ENCODE measurements at places on chromosomes 16 and 17.

GRCh38 chr16:49857423-49858181 is 1.7 kb upstream of the ZNF423 start:
- peak; percentile 60 for DNase-seq

- no peak for DNase-seq
Measured at GRCh38 chr17:59634632-59635541, 15.2 kb downstream of the CLTC start.

- DNase-seq, result no peak
Measured at GRCh38 chr17:33234930-33235685, 58.0 kb downstream of the ASIC2 start.

- DNase-seq, result no peak
Measured at GRCh38 chr16:81748476-81749198, 30.5 kb upstream of the PLCG2 start.

GRCh38 chr17:7428557-7428956 is at the start of gene SPEM3:
TSS of gene SPEM3 (plus strand) at chr17:7428857. CDS start at chr17:7428903, 46 bp downstream.
- no peak for DNase-seq

DNA sequence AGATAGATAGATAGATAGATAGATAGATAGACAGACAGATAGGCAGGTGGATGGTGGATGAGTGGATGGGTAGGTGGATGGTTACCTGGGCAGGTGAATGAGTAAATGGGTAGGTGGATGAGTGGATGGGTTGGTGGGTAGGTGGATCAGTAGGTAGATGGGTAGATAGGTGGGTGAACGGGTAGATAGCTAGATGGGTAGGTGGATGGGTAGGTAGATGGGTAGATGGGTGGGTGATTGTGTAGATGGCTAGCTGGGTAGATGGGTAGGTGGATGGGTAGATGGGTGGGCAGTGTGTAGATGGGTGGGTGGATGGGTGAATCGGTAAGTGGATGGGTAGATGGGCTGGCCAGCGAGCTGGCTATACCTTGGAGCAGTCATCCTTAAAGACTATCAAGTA is 21.8 kb upstream of the LRRC37A3 start:
- DNase-seq, result no peak

DNA sequence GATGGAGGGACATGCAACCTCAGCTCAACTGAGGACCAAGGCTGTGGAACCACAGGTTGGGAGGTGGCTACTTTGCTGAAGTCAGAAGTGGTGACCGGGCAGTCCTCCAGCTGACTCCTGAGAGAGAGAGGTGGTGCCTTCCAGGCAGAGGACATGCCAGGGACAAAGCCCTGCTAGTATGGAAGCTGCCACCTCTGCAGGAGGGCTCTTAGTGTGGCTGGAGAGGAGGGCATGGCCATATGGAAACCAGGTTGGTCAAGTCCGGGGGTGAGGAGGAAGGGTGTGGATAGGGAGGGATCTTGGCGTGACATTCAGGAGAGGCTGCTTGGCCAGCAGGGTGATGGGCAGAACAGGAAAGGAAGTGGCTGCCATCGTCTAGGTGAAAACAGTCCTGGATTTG is 5.7 kb downstream of the C16orf86 start:
- DNase-seq, result no peak

DNA sequence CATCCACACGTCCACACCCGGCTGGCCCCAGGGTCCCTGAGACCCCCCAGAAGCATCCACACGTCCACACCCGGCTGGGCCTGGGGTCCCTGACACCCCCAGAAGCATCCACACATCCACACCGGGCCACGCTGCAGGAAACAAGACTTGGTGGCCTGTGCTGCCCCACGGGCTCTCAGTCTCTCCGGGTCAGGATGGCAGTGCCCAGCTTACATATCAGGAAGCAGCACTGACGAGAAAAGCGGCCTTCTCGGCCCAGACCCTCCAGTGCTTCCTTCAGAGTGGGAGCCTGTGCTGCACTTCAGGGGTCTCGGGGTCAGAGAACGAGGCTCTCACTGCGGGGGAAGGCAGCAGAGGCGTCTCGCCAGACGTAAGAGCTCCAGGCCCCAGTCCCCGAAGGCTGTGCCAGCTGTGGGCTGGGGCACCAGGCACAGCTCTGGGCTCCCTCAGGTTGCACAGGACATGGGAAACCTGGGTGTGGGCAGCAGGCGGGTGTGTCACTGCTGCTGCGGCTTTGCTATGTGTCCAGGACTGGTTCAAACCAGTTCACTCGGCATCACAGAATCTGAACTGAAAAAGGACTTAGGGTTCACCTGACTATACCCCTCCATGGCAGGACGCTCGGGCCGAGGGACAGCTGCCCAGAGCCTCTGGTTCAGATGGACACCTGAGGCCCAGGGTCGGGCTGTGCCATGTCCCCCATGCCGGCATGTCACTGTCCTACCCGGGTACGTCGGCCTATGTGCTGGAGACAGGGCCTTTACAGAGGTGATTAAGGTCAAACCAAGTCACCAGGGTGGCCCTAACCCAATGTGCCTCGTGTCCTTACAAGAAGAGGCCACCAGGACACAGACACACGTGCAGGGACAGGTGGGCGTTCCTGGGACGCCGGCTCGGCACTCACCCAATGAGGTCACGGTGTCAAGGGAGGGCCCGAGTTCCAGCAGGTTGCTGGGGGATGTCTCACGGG is 40.2 kb upstream of the CHMP6 start:
- no peak for DNase-seq

- no peak for DNase-seq
Measured at GRCh38 chr17:1568950-1569810, 6.6 kb upstream of the PITPNA start.

DNA sequence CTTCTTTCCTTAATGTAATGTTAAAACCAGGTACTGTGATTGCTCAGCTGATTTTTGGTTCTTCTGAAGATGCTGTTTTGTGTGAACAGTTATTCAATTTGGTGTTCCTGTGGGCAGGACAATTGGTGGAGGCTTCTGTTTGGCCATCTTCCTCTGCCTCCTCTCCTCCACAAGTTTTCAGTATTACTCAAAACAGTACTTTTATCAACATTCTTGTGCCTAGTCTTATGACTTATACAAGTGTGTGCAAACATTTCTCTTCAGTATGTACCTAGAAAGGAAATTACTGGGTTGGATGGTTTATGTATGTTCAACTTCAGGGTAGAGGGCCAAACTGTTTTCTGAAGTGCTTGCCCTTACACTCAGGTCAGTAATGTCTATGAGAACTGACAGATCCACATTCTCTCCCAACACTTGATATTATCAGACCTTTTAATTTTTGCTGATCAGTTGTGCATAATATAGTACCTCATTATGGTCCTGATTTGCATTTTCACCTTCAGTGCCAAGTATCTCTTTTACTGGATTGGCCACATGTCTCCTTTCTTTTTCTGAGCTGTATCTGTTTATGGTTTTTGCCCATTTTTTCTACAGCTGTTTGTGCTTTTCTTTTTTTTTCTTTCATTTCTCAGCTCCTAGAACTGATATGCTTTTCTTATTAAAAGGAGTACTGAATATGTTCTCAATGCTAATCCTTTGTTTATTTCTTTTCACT is 50.9 kb downstream of the ERCC4 start:
- no peak for DNase-seq

GRCh38 chr16:78563905-78564304 is 464.5 kb downstream of the WWOX start:
- DNase-seq, result no peak

GRCh38 chr17:64692187-64692586 is 30.1 kb upstream of the SMURF2 start:
- DNase-seq, result no peak

GRCh38 chr17:72556944-72557826 is 436.4 kb downstream of the SOX9 start:
- peak; percentile 61 for DNase-seq

DNA sequence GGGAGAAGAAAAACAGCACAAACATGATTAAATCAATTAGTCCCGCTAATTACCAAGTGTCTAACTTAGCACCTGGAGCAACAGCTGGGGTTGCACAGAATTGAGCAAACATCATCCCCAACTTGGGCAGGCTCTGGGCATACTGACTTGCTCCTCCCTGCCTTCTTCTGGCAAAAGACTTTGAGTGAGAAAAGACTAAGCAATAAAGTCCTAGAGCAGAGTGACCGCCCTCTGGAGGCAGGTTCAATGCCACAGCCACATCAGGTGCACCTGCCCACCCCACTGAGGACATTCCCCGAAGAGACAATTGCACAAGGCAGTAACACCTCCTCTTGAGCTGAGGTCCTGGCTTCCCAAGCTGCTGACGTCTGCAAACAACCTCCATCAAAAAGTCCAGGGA is 358.3 kb downstream of the SOX9 start:
- no peak for DNase-seq

DNA sequence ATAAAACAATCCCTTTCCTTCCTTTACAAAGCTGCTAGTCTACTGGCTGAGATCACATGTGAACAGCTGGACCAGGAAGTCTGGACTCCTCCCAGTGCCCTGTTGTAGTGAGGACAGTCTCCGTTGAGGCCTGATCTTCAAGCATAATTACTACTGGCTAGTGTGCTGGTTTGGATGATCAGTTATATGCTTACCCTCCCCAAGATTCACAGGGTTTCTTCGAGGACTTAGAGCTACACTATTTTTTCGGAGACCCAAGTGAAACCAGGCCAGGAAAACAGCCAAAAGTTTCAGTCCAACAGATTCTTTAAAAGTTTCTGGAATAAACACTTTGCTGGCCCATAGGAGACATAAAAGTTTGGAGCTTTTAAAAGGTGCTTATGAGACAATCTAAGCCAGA is 194.9 kb upstream of the CDH11 start:
- no peak for DNase-seq

DNA sequence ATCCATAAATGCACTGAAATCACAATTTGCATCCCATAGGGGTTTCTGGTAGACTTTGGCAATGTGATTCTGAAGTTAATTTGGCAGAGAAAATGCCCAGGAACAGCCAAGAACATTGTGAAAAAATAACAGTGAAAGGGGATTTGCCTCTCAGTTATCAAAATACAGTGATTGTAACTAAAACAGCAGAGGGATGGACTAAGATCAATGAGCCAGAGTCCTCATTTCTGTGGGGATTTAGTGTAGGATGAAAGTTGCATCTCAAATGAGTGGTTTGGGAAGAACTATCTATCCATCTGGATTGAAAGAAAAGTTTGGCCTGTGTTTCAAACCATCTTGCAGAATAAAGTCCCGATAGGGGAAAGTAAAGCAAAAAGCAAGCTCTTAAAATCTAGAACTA is 28.1 kb downstream of the MYBBP1A start:
- no peak for DNase-seq

GRCh38 chr16:53341792-53342191 is 92.5 kb upstream of the RBL2 start:
- no peak for DNase-seq

DNA sequence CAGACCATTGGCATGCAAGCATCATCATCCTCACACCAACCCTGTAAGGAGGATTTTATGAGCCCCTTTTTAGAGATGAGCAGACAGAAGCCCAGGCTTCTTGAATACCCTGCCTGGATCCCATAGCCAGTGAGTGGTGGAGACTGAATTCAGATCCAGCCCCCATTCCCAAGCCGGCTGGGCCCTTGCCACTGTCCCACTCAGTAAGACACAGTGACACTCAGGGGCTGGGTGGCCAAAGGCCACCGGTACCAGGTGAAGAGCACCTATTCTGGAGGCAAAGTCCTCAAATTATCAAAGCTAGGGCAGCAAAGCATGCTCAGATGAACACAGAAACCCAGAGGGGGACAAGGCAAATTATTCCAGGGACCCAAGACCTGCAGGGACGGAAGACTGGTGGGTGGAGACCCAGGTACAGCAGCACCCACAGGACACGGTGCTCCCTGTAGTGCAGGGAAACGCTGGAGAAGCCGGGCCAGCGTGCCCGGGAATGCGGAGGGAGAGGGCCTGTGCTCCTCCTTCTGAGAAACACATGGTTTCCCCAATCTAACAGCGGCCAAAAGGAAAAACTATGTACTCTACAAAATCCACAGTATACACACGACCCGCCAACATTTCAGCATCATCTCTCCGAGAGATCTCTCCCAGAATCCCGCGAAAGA is 33.2 kb upstream of the CRHR1 start:
- DNase-seq, result no peak

GRCh38 chr16:85422632-85423550 is 190.2 kb upstream of the GSE1 start:
- DNase-seq, result no peak

DNA sequence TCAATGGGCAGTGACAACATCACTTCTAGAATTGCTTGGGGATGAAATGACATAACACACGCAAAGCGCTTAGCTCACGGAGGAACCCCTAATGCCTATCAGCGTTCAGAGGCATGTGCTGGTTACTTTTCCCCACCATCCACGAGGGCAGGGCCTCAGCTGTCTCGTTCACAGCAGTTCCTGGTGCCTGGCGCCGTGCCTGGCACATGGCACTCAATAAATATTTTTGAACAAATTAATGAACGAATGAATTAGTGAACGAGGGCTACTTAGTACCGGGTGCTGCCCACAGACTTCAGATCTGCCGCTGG is 14.1 kb upstream of the CIBAR2 start:
- no peak for DNase-seq

- DNase-seq, result no peak
Measured at GRCh38 chr17:18280766-18281371, 20.4 kb downstream of the MIEF2 start.

- DNase-seq, result no peak
Measured at GRCh38 chr17:47676510-47677165, 17.3 kb upstream of the TBKBP1 start.

GRCh38 chr16:86739178-86739577 is 160.8 kb downstream of the FOXL1 start:
- no peak for DNase-seq

DNA sequence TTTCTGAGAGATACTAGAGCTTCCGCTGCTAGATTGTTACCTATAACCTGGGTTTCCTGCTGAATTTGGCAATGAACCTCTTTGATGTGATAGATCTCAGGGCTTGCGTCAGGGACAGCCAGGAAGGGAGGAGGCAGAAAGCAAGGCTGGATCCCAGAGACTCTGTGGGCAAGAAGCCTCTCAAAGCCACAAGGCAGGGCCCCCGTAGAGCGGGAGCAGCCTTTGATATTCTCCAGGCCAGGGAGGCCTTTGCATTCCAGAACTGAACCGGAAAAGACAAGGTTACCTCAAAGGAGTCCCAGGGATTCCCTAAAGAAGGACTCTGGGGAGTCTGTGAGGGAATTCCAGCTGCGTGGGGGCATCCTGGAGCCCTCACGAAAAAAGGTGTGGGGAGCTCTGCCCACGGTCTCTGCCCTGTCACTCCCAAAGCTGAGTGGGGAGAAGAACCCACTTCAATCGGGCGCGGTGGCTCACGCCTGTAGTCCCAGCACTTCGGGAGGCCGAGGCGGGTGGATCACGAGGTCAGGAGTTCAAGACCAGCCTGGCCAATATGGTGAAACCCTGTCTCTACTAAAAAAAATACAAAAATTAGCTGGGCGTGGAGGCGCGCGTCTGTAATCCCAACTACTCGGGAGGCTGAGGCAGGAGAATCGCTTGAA is 14.3 kb upstream of the SCIMP start:
- no peak for DNase-seq

- DNase-seq, result no peak
Measured at GRCh38 chr17:79939755-79940458, 95.8 kb downstream of the TBC1D16 start.
